ENCODE measurements at places on chromosomes 1 and 21.

GRCh38 chr1:207919523-207920170, 8.7 kb upstream of the CD34 start:
- DNase-seq: no peak

DNA sequence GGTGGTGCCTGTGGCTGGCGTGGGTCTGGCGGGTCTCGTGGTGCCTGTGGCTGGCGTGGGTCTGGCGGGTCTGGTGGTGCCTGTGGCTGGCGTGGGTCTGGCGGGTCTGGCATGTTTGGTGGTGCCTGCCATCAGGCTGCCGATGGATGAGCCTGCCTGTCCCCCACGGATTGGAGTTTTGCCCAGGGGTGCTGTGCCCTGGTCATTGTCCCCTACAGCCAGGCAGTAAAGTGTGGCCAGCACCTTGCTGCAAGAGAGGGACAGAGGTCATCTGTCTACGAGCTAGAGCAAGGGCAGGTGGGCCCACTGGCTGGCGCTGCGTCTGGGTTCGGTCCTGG, 41.8 kb downstream of the SKI start:
- DNase-seq: no peak

- DNase-seq: no peak
These were observed 136.8 kb upstream of the IGSF21 start for GRCh38 chr1:17970757-17971156.

DNA sequence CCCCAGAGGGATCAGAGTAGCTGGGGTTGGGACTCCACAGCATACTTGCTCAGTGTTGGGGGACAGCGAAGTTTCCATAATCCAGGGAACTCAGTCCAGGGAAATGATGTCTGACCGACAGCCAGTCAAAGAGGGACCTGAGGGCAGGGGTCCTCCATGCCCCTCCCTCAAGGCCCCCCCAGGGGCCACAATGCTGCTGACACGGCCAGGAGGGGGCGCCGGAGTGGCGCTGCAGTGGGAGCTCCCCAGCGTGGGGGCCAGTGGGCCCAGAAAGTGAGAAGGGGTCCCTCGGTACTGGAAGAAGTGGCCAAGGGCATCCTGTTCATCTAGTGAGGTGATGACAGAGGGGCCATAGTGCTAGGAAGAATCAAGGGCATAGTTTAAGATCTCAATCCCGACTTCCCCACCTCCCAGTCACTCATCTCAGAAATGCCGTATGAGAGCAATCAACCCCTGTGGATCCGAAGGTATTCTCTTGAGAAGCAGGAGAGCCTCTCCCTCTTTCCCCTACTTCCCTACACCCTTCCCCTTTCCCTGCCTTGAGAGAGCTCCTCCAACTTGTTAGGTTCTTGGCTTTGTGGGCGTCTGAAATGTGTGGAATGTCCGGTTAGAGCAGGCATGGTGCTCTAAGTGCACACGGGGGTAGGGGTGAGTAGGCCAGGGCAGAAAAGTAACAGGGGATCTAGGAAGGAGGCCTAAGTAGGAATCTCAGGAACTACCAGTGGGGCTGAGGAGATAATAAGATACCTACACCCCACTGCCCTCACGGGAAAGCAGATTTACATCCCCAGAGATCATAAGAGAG, 4.1 kb downstream of the NUDT17 start:
- no peak for DNase-seq

DNA sequence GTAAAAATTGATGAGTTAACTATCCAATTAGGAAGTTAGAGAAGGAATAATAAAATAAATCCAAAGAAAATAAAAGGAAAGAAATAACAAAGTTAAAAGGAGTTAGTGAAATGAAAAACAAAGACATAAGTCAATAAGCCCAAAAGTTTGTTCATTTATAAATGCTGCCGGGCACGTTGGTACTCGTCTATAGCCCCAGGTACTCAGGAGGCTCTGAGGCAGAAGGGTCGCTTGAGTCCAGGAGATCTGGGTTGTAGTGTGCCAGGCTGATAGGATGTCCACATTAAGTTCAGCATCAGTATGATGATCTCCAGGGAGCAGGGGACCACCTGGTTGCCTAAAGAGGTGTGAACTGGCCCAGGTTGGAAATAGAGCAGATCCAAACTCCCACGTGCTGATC, 35.5 kb upstream of the VANGL1 start:
- no peak for DNase-seq

DNA sequence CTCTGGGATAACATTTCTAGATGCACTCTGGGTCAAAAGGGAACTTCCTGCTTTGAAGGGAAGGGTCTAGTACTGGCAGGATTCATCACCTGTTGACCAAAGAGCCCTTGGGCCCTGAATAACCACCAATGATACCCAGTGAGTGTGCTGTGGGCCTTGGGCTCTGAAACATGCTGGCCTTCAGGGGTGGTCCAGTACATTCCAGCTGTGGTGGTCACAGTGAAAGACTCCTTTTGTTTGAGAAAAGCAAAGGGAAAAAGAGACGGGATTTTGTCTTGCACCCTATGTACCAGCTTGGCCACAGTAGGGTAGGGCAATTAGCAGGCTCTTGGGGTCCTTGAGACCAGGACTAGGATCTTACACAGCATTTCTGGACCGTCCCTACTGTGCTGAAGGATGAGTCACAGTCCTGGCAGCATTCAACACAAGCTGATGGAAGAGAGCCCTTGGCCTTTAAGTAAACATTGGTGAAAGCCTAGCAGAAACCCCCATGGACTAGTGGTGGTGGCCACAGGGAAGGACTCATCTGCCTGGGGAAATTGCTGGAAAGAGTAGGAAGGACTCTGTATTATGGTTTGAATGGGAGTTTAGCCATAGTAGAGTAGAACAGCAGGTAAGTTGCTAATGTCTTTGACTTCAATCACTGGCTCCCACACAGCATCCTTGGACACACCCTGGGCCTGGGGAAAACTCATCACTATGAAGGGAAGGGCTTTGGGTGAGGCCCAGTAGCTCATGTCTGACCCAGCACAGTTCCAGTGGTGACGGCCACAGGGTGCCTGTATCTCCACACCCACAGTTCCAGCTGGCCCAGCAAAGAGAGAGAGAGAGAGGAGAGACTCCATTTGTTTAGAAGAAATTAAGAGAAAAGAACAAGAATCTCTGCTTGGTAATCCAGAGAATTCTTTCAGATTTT, 87.5 kb downstream of the COL24A1 start:
- no peak for DNase-seq

GRCh38 chr1:92315766-92316599, 17.1 kb downstream of the RPAP2 start:
- DNase-seq: peak; percentile 9

DNA sequence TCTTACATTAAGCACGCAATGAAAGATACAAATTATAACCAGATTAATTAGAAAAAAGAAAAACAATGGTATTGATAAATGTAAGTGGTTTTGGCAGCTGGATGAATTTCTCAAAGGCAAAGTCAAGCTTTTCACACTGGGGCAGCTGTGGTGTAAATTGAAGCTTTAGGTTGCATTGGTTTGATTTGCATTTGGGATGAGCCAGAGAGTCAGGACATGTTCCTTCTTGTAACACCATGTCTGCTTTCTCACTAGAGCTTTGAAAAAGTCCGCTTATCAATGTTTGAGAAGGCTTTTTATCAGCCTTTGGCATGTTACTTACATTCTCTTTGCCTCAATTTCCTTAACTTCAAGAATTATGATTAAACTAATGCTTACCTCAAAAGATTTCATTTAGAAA, 173.9 kb downstream of the GPATCH2 start:
- no peak for DNase-seq

DNA sequence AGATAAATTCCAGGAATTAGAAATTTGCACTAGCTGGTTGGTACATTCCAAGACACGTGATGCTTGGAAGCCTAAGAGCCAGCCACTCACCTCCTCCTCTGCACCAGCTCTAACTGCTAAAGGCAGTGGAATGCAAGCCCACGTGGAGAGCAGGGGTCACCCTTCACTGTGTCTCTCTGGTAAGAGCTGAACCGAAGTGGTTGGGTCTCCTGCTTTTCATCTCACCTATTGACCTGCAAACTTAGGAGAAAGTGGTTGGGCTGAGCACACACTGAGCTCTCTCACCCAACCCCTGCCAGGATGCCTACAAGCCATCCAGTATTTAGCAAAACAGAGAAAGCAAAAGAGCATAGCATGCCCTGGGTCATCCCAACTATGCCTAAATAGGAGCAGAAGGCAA, 19.3 kb downstream of the HAO2 start:
- DNase-seq: no peak

GRCh38 chr1:231625975-231626534, 535 bp upstream of the DISC1 start:
- no peak for DNase-seq

DNA sequence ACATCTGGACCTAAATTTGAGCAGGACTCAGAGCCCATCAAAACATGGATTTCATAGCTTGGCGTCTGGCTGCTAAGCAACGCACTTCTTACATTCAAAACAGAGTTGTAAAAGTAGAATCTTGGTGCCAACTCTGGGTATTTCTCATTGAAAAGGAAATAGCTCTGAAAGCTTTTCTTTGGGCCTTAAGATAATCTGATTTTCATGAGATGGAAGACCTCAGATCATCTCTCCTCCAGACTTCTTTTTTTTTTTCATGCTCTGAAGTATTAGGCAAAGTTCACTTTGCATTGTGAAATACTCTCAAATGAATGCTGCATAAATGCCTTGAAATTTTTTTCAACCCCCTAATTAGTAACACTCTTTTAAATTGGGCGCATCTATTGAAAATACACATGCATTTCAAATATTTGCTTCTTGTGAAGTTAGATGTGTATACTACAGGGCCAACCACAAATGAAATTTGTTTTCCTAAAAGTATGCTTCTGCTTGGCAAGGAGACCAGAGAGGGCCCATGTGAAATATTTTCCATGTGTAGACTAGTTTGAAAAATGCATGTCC, 4.2 kb downstream of the ADAMTS5 start:
- no peak for DNase-seq

GRCh38 chr1:167065471-167065870, 24.7 kb downstream of the GPA33 start:
- no peak for DNase-seq

- DNase-seq: no peak
These were observed 250.2 kb downstream of the NPHP4 start for GRCh38 chr1:5742032-5742431.

DNA sequence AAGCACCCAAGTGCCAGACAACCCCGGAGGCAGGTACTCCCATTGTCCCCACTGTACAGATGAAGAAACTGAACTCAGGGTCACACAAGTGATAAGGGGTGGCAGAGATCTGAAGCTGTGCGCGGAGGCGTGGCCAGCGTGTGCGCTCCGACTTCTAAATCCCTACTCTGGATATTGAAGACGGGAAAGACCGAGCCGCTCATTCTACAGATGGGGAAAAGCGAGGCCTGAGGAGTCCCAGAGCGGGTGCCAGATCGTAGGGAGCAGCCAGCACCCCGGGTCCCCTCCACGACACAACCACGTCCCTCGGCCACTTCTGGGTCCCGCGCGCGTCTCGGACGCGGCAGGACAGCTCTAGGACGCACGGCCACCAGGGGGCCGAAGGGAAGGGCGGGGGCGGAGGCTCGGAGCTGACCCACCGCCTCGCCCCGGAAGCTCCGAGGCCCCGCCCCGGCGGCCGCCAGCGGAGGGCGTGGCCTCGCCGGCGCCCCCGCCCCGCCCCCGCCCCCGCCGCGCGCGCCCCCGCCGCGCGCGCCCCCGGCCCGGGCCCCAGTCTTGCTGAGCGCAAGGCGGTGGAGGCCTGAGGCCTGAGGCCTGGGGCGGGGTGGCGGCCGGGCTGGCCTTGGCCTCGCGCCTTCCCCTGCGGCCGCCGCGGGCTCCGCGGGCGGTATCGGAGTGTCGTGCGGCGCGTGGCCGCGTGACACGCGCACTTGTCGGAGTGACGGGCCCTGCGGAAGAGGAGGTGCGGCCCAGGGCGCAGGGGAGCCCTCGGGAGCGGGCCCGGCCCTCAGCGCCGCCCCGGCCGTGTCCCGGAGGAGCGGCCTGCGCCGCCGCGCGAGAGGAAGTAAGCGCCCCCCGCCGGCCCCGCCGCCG, at the start of gene H6PD:
TSS of gene H6PD (plus strand) at position 552 of the 873 bp plus-strand sequence. CDS start 10,161 bp downstream, outside the sequence.
- peak; percentile 68 for DNase-seq

GRCh38 chr1:15005116-15005515, 148.4 kb upstream of the TMEM51 start:
- DNase-seq: no peak

DNA sequence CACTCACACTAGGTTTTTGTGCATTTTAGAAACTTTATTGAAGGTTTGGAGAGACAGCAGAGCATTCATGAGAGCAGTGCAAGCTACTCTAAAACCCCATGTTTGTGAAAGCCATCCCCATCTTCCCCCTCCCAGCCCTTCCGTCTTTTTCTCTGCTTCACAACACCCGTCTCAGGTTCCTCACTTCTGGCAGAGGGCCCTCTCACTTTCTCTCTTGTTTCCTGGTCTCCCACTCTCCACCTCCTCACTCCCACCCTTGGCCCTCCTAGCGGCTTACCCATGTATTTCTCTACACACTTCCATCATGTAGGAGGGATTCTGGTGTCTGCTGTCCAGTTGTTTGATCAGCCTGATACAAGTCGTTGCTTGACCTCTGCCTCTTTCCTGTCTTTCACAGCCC, 92.7 kb downstream of the LRRC8C start:
- no peak for DNase-seq

- no peak for DNase-seq
These were observed 41.0 kb downstream of the RUNX3 start for GRCh38 chr1:24888971-24889676.

DNA sequence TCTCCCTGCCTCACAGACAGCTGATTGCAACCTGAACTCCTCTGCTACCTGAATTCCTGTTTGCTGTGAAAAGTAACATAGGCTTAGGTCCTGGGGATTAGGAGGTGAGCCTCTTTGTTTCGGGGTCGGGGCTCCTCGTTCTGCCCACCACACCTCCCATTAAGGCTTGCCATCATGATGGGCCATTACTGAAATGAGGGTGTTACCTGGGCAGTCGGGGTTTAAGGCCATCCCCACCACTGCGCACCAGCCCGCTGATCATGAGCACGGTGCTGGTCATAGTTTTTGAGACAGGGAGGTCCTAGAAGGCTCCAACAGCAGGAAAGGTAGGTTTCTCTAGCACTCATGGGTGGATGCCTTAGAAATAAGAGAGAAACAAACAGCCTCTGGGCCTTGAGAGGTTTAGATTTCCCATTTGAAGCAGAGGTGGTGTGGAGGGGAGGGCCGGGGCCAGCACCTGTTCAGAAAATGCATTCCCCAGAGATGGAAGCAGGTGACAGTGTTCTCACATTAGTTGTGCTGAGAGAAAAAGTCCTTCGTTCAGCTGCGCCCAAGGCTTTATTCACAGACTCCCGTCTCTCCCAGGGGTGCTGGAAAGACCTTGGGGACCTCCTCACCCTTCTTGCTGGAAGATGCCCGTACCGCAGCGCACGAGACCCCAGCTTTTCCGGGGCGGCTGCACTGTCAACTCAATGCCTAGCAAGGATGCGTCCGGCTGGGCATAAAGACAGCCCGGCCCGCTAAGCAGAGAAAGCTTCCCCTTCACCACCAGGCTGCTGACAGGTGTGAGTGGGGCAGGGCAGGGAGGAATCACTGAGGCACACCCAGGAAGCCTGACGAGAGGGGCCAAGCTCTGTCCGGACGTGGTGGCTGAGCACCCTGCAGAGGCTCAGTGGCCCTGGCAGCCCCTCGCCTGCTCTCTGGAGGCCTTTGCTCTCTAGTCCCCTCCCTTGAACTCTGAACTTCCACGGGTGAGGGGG, 125.5 kb downstream of the PGBD5 start:
- no peak for DNase-seq
